Glomerular endothelial cell (primary cell): ENCODE measurements at places on chromosomes 4 and X.

DNA sequence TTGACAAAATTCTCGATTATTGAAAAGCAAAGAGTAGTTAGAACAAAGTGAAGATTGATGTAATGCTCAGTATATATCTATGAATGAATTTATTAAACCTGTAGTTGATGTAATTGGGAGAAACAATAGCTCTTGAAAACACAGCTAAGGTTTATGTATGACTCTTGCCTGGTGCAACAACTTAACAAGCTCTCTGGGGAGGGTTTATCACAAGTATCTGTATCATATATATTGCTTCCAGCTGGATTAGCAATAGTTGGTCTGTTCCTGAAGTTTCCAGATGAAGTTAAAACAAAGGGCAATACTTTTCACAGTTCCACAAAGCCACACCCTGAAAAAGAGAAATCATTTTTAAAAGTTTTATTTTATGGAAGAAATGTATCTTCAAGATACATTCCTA, 91.4 kb downstream of the ARSJ start:
- no peak for DNase-seq

DNA sequence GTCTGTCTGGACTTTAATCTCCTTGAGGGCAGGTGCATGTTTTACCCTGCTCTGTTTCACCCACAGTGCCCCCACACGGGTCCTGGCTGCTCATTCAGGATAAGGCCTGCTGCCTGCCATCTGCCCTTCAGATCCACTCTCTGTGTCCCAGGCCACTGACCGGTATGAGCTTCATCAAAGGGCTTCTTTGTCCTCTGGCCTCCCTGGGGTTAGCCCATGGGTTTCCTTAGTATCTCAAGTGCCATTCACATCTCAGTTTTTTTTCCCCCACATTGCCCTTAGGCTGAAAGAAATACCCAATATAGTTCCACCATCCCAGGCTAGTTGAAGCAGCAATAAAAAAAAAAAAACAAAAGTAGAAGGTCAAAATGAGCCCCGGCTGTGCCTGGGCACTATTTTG, 9.3 kb downstream of the CD99L2 start:
- DNase-seq, result no peak

DNA sequence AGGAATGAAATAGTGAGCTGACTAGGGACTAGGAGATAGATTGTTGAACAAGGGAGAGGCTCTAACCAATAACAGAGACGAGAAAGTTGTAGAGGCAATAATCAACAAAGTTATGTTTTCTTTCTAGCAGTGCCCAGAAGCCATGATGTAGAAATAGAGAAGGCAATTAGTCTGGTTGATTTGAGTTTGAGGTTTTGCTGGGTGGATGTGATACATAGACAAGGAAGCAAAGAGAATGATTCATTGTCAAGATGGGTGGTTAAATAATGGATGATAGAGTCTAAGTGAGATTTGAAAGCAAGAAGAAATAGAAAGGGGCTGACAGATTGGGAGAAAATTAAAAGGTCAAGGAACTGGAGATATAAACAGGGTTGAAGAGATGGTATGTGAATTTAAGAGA, 11.2 kb downstream of the RBM41 start:
- DNase-seq, result no peak

DNA sequence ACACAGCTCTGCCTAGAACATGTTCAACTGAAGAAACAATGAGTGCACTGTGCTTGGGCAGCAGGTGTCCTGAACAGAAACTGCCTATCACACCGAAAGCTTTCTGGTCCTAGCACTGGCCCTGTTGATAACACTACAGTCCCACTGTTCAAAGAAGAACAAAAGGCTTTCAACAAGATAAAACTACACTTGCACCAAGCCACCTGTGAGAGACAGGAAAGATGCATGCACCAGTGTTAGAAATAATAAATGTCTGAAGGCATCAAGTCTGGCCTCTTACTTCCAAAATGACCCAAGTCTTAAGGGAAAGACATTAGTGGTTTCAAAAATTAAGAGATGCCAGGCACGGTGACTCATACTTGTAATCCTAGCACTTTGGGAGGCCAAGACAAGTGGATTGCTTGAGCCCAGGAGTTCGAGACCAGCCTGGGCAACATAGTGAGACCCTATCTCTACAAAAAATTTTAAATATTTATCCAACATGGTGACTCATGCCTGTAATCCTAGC, 68.7 kb downstream of the APBB2 start:
- DNase-seq, result no peak

DNA sequence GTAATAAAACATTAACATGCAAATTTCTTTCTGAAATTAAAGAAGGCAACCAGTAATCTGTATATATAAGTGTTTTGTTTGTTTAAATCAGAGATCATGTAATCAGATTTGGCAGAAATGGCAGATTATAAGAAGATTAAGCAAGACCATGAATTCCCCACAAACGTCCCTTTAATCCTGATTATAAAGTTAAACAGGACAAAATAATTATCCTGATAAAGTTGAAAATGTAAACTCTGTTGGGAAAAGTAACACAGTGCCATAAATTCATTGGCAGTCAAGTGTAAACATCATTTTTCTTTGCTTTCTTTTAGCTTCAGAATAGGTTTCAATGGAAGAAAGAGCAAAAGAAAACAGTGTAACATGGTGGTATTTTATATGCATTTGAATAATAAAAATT, 256.3 kb downstream of the KCNIP4 start:
- no peak for DNase-seq
